ENCODE measurements at places on chromosomes 12 and 14.

- DNase-seq = peak; percentile 28
Measured at GRCh38 chr12:130031571-130032189, 127.9 kb upstream of the TMEM132D start.

DNA sequence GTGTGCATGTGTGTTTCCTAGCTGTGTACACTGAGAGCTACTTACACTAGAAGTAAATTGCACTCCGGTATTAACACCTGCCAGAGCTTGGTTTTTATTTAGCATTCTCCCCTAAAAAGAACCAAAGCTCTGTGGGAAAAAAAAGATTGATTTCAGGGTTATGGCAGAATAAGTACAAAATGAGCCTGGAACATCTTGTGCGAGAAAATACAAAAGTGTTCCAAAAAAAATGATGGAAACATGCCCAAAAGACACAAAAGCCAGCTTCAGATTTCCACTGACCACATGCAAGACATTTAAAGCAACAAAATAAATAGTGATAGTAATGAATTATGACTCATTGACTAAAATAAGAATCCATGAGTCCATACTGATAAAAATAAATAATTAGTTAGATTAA lies 188.3 kb downstream of the GXYLT1 start:
- no peak for DNase-seq

GRCh38 chr12:57235017-57235727 lies 5.7 kb downstream of the SHMT2 start:
- peak; percentile 67 for DNase-seq

- no peak for DNase-seq
Measured at GRCh38 chr12:80142640-80143039, 43.3 kb downstream of the OTOGL start.

DNA sequence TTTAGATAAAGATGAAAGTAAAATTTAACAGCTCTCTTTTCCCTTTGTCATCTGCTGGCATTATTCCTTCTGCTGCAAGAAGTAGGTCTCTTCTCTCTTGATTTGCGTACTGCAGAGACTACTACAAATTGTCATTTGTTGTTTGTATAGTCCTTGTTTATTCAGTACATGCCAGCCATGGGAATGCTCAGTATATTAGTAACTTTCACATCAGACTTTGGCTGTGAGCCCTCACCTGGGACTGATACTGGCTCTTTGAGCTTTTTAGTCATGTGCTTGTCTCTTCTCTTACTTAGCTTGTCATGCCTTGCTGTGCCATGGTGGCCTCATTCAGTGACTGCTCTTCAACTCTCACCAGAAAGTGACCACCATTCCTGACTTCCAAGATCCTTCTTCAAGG lies 169.8 kb downstream of the PRKCH start:
- no peak for DNase-seq

DNA sequence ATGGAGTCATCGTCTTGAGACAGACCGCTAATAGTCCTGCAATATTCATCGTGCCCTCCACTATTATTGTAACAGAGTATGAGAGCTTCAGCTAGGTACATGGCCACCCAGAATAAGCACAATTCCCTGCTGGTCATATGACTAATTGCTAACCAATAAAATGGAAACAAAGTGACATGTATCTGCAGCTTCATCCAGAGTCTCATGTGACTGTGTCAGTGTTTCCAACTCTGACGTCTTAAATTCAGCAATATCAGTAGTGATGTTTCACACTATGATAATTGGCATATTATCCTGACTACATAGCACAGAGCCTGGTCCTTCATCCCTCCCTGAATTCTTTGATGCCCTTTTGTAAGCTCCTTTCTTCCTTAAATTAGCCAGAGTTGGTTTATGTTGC lies 167.4 kb downstream of the RPS29 start:
- no peak for DNase-seq

- peak; percentile 99 for DNase-seq
Measured at GRCh38 chr12:75480469-75480949, at the start of gene GLIPR1. Gene GLIPR1 (plus strand): TSS chr12:75480755. CDS start chr12:75480881, 126 bp downstream.

DNA sequence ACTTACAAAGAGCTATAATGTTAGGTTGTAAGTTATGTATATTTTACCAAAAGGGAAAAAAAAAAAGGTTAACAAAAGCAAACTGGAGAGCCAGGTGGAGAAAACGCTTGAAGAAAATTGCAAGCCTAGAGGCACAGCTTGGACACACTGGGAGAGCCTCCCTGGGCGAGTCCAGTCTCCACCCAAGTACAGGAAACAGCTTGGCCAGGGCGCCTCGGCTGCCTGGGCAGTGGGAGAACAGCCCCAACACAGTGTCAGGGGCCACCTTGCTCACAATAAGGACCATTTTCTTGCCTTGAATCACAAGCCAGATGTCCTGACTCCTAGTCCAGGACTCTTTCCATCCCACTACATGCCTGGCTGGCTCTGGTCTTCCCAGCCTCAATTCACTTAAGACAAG lies 33.3 kb downstream of the TTC7B start:
- no peak for DNase-seq

- no peak for DNase-seq
Measured at GRCh38 chr12:132210223-132211055, 66.2 kb downstream of the NOC4L start.

GRCh38 chr12:45458854-45459807 lies 243.2 kb downstream of the ANO6 start:
- peak; percentile 64 for DNase-seq

DNA sequence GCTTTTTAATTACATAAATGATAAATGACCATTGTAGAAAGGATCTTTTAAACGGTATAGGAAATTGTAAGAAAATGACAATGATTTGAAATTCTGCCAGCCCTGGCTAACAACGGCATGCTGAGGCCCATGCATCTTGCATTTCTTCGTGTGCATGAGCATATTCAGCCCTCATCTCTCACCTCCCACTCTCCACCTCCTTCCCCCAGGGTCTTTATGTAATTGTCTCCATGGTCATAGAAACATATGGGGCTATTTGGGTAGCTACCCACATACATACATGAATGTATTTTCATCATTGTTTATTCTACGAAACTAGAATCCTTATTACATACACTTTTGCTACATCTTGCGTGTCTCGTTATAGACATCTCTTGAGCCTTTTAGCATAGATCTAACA lies 4.5 kb downstream of the MYO1H start:
- no peak for DNase-seq

GRCh38 chr12:2682296-2683251 lies 112.2 kb upstream of the FKBP4 start:
- DNase-seq = peak; percentile 53

- peak; percentile 80 for DNase-seq
Measured at GRCh38 chr12:75177997-75178396, 31.6 kb downstream of the KCNC2 start.

DNA sequence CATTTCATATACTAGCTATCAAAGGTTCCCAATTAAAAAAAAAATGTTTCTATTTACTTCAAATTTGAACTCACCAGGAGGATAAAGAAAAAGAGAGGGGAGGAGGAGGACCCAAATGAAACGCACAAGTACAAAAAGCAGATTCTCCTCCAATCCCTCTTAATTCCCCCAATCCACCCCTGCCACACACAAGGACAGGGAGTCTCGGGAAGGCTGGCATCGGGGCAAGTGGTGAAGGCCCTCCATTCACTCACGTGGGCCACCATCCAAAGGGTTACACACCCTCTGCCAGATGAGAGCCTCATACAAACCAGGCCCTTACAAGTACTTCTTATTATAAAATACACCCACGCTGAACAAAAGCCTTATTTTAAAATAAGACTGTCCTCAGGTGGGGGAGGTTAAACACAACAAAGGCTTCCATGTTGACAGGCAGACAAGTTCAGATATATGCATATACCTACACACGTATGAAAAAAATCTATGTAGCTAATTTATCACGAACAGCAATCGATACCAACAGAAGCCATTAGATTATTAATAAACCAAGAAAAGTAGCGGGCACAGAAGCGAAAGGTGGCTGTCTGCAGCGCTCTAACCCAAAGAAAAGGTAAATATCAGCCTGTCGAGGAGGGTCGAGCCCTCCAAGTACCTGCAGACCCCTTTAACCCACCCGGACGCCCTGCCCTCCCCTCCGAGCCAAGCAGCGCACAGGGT lies 1.5 kb downstream of the ATP2B1 start:
- no peak for DNase-seq

GRCh38 chr14:23076785-23077408 lies 18.0 kb downstream of the ACIN1 start:
- peak; percentile 33 for DNase-seq

DNA sequence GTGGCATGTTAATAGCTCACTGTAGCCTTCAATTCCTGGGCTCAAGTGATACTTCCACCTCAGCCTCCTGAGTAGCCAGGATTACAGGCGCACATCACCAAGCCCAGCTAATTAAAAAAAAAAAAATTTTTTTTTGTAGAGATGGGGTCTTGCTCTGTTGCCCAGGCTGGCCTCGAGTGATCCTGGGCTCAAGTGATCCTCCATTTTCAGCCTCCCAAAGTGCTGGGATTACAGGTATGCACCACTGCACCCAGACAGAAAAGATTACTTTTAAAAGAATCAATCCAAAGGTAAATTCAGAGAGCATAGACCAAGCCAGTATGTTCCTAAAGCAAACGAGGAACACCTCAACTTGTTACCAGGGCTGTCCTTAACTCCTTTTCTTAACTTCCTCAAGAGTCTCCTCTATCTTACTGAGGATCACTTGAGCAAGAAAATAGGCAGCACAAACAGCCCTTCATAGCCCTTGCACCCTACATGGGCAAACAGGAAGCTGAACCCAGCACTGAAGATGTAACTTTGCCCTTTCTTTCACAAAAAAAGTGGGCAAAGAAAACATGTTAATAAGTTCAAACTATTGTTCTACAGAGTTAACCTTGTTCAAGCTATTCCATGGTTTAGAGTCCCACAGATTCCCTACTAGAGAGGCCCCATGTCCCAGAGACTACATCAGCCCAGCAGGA lies 11.3 kb downstream of the CS start:
- no peak for DNase-seq

DNA sequence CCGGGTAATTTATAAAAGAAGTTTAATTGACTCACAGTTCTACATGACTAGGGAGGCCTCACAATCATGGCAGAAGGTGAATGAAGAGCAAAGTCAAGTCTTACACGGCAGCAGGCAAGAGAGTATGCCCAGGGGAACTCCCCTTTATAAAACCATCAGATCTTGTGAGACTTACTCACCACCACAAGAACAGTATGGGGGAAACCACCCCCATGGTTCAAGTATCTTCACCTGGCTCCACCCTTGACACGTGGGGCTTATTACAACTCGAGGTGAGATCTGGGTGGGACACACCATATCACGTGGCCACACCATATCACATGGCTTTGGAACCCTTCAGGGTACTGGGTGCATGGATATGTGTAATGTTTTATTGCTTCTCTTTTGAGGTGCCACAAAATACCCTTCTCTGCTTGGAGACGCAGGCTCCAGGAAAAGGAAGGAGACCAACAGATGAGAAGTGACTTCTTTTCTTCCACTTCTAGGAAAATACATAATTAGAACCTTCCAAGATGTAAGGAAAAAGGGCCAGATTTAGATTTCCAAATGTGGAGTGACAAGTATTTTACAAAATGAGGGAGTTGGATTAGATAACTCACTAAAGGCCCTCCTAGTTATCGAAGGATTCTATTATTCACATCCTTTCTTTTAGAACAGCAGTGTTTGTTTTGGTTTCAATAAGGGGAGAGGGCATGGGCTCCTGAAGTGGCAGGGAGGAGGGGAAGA lies 33.1 kb upstream of the ETFBKMT start:
- no peak for DNase-seq

DNA sequence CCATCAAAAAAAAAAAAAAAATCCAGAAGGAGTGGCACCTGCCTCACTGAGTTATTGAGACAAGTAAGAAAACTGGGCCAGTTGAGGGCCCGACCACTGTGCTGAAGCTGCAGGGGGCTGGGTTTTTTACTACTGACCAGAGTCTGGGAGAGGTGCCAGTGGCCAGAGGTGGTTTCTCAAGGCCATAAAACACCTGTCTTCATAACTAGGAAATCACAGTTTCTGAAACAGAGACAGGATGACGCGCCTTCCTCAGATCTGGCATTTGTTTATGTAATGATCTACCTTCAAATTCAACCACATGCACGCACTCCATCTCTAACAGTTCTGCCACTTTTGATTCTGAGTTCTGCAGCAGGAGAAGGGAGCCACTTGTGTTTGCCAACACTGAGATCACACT lies 12.7 kb downstream of the TSPAN11 start:
- no peak for DNase-seq

DNA sequence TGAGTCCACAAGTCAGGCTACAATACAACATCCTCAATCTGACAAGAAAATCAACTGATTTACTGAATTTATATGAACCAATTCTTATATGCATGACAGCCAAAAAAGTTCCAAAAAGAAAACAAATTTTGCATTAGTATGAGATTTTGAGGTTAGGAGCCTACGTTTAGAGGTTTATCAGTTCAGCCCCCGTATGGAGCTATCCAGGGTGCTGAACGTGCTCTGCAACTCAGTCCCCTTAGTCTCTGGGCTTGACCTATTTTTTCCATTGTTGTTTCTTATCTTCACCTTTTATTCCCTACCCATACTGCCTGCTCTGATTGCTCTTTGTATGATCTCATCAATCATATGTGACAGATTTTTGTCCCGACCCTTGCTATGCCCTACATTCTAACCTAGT lies 693.0 kb downstream of the NRXN3 start:
- DNase-seq = peak; percentile 40

DNA sequence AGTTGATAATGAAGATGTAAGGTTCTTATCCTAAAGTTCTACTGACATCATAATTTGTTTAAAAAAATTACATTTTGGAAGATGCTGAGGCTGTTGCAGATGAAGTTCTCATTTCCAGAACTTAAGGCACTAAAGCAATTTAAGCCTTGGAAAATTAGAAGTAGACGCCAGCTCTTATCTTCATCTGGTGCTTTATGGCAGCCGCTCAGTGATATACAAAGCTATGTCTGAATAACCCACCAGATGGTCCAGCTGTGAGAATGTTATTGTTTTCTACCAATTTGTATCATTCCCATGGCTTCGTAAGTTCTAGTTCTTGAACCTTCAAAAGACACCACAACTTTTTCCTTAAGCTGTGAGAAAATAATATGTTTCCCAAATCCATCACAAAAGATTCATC lies 212.1 kb upstream of the ARID2 start:
- no peak for DNase-seq

DNA sequence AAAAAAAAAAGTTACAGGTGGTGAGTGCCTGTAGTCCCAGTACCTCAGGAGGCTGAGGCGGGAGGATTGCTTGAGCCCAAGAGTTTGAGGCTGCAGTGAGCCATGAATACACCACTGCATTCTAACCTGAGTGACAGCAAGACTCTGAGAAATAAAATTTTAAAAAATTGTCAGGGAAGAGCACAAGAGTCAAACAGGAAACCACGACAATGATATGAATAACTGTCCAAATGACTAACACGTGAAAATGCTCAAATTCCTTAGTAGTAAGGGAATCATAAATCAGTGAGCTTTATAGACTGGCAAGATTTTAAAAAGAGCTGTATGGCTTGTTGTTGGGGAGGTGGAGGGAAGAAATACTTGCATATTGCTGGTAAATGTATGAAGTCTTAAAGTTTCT lies 12.9 kb upstream of the ASPG start:
- peak; percentile 6 for DNase-seq

DNA sequence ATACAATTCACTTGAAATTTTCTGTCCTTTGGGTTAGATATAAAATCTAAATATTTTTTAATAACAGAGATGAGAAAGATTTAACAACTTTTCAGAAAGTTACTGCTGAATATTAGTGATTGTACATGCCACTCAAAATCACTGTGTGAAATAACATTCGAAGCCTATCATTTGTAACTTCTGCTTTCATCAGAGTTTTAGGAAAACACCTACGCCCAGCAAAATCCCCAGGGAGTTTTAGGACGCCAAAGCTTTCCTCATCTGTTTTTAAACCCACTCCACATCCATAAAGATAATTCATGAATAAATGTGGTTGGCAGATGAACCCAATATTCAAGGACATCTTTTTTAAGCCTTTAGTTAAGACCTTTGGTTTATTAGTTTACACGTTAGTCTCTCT lies 23.9 kb downstream of the TC2N start:
- no peak for DNase-seq

GRCh38 chr12:39804898-39805297 lies 185.3 kb upstream of the ABCD2 start:
- no peak for DNase-seq
